ENCODE measurements at places on chromosomes 1 and 21. TPM values are rescaled to one million over a fixed set of nuclear protein-coding genes. Genes with fewer than 3 reads are reported as not detected.

GRCh38 chr1:107750364-107750959 is 214.5 kb downstream of the VAV3 start:
- DNase-seq, result peak; percentile 84

Gene SYT11
- total RNA-seq, result 3.8 TPM

- DNase-seq, result no peak
These were observed 31.9 kb downstream of the PRDM15 start for GRCh38 chr21:41847066-41847804.

DNA sequence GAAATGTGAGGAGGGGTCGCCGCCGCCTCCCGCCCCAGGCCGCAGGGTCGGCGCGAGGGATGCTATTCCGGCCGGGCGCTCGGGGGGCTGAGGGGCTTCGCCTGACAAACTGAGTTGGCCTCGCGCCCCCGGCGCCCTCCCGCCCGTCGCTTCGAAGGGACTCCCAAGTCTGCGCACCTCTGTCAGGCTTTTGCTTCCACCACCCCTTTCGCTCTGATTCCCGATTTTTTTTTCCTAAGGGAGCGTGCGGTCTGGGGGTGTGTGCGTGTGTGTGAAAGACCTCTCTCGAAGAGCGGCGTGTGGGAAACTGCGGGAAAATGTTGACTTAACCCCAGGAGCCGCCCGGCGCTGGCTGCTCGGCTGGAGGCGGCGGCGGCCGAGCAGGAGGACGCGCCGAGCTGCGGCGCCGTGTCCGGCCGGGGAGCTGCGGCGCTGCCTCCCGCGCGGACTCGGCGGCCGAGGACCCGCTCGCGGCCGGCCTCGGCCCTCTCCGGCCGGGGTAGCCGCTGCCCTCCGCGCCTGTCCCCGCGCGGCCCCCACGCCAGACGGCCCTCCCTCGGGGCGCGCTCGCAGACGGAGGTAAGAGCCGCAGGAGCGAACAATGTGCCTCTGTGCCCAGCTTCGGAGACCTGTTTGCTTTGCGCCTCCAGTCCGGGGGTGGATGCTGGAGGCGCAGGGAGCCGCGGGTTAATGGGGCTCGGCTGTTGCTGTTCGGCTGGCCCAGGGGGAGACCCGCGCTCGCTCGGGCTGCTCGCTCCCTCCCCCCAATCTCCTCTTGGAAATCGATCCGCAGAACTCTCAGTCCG is 1.1 kb downstream of the ADGRL2 start:
- DNase-seq, result peak; percentile 39

DNA sequence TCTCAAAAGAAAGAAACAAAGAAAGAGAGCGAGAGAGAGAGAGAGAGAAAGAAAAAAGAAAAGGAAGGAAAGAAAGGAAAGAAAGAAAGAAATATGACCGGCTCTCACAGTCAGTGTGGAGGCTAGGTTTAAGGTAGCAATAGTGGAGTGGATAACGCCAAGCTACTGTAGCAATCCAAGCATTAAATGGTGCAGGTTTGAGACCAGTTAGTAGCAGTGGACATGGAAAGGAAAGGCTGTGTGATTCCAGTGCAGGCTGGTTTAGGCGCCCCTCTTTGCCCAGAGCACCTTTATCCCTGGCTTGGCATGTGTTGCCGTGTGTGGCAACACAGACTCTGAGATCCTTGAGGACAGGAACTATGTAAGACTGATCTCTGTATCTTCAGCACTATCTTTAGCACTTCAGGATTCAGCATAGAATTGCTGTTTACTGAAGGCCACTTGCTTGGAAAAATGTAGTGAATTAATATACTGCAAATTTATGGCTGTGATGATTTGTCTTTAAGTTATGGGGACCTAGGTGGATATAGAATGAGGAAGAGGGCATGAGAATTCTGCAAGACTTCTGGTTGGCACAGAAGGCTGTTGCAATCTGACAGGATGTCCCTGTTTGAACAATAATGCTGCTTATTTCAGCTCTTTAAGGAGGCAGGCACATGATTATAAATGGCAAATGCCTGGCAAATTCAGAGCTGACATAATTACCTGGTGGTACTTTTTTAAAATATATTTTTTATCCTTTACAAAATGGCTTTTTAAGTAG is 10.8 kb upstream of the OSBPL9 start:
- DNase-seq, result no peak

Gene COL24A1
- total RNA-seq, result 2.4 TPM

- DNase-seq, result no peak
These were observed 421.6 kb upstream of the PBX1 start for GRCh38 chr1:164137273-164137925.

- peak; percentile 65 for DNase-seq
These were observed 359 bp downstream of the LRRC3 start for GRCh38 chr21:44455524-44456213.

GRCh38 chr1:193631306-193631705 is 444.9 kb upstream of the B3GALT2 start:
- DNase-seq, result no peak

- DNase-seq, result no peak
These were observed 127.4 kb downstream of the FMN2 start for GRCh38 chr1:240219104-240219503.

- no peak for DNase-seq
These were observed 14.6 kb upstream of the FLG2 start for GRCh38 chr1:152374451-152374850.

GRCh38 chr1:193156822-193157142 is 29.6 kb downstream of the B3GALT2 start:
- DNase-seq, result no peak

DNA sequence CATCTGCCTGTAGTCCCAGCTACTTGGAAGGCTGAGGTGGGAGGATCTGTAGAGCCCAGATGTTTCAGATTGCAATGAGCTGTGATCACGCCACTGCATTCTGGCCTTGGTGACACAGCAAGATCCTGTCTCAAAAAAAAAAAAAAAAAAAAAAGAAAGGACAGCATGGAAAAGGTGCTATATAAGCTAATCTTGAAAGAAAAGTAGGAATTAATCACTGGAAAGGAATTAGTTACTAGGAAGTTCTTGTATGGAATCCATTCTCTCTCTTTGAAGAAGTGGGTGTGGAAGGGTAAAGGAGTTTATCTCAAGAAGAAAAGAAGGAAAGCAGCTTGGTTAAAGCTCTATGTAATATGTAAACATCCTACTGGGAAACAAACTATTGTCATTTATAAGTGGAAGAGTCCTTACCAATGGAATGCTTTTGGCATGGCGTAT is 339.2 kb downstream of the DPYD start:
- no peak for DNase-seq

DNA sequence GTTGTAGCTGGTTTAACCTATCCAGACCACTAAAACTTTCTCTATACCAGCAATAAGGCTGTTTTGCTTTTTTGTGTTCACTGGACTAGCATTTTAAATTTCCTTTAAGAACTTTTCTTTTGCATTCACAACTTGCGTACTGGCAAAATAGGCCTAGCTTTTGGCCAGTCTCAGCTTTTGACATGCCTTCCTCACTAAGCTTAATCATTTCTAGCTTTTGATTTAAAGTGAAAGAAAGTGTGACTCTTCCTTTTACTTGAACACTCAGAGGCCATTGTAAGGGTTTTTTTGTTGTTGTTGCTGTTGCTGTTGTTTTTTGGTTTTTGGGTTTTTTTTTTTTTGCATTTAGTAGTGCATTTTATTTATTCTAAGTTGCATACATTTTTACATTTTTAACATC is 15.2 kb downstream of the RPAP2 start:
- no peak for DNase-seq

GRCh38 chr1:117691942-117692341 is 86.1 kb downstream of the TENT5C start:
- no peak for DNase-seq

- DNase-seq, result no peak
These were observed 12.2 kb downstream of the HDAC1 start for GRCh38 chr1:32303997-32304622.

DNA sequence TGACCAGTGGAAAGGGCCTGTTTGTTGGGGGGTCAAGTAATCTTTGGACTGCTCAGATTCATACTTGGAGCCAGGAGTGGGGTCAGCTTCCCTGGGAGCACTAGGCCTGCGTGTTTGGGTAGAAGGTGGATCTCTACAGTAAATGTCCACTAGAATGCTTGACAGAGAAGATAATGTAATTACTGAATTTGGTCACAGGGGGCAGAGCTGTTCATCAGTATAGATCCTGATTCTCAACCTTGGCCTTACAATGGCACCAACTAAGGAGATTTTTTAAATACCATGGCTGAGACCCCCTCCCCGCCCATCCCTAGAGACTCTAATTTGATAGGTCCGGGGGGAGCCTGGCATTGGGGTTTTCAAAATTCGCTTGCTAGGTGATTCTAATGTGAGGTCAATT is 217.5 kb upstream of the PLXNA2 start:
- no peak for DNase-seq

DNA sequence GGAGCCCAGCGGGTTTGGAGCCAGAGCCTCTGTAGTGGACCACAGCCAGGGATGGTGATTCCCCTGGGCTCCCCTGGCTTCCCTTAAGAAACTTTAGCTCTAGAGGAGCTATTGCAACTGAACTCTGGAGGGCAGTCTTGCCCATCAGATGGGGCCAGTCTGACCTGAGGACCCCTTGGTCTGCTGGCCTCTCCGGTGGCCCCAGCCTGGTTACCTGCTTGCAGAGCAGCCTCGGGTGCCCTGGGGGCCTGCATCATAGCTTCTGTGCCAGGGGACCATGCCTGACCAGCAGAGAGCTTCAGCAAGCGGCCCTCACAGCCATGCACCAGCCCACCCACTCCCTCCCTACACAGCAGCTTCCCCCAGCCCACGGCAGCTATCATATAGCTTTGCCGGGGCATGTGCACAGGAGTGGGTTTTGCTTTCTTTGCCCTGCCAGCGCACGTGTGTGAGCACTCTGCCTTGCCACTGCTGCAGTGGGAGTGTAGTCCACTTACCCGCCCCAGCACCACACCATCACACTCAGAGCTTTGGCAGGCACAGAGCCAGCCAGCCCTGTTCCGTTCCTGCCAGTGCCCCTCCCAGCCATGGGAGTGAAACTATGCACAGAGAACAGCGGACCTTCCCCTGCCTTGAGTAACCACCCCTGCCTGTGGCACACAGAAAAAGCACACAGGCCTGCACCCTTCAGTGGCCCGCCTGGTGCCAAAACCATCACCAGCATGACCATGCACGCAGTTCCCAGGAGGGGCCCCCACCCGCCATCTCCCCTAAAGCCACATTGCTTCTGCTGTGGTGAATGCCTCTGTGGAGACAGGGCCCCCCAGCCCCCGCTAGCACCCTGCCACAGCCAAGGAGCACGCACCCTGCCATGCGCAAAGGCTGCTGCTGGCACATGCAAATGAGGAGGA is 442.9 kb upstream of the NEGR1 start:
- DNase-seq, result no peak

DNA sequence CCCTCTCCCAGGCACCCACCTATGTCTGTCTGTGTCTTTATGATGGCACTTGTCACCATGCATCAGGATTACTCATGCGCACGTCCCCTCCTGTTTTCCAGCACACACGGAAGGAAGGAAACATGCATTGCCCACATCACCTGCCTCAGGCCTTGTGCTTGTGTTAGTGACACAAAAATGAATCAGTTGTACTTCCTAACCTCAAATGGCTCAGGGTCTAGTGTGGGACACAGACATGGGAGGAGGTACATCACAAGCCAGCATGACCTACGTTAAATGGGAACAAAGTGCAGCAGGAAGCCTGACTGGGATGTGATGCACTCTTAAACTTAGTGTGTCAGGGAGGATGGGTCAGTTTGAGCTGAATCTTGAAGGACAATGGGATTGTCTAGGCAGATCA is 126.7 kb downstream of the TRABD2B start:
- DNase-seq, result no peak

DNA sequence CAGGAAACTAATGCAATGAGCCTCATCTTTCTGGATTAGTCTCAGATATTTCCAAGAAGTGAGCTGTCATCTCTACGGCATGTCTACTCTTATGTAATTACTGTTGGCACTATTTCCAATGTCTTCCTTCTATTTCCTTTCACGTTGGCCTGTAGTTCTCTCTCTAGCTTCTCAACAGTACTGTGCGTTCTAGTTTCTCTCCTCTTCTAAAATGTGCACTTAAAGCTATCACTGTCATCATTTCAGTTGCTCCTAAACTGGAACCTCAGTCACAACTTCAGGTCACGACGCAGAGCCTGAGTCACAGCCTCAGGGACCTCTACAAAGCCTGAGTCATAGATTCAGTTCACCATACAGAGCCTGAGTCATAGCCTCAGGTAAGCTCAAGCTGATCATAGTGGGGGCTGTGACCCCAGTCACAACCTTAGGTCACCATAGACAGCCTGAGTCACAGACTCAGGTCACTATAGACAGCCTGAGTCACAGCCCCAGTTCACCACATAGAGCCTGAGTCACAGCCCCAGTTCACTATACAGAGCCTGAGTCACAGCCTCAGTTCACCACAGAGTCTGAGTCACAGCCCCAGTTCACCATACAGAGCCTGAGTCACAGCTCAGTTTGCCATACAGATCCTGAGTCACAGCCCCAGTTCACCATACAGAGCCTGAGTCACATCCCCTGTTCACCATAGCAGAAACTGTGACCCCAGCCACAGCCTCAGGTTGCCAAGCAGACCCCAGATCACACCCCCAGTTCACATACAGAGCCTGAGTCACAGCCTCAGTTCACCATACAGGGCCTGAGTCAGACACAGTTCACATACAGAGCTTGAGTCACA is 13.0 kb downstream of the WNT9A start:
- DNase-seq, result no peak

Gene OR10R2
- total RNA-seq, result not detected

- no peak for DNase-seq
These were observed 14.9 kb upstream of the CD1C start for GRCh38 chr1:158274797-158275196.

GRCh38 chr1:78267513-78268218 is 221.9 kb downstream of the GIPC2 start:
- no peak for DNase-seq

DNA sequence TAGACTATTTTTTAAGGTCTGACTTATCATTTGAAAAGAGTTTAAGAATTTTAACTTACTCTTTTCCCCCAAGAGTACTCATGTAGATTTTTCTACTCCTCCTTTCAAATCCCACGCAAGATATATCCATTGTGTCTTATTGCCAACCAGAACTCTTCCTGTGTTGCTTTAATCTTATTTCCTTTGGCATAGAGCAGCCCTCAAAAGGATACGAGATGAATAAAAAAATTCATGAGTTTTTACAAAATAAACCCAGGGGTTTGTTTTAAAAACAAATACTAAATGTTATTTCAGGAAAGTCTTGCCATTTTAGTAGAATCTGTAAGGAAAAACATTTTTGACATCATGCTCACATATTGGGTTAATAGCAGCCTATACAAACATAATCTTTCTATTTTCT is 543.2 kb upstream of the CXADR start:
- DNase-seq, result no peak

Gene TEX50
- not detected for total RNA-seq

GRCh38 chr1:15937706-15938168 is 38.2 kb downstream of the ZBTB17 start:
- no peak for DNase-seq

- no peak for DNase-seq
These were observed 220.7 kb downstream of the TOMM20 start for GRCh38 chr1:234907940-234908405.

Gene KAZN
- total RNA-seq, result 1.2 TPM

Measured in stomach (tissue), 19 donors.